ENCODE measurements at places on chromosomes 1 and 21.

GRCh38 chr1:93475681-93476080 lies 27.8 kb downstream of the FNBP1L start:
- DNase-seq, result no peak

DNA sequence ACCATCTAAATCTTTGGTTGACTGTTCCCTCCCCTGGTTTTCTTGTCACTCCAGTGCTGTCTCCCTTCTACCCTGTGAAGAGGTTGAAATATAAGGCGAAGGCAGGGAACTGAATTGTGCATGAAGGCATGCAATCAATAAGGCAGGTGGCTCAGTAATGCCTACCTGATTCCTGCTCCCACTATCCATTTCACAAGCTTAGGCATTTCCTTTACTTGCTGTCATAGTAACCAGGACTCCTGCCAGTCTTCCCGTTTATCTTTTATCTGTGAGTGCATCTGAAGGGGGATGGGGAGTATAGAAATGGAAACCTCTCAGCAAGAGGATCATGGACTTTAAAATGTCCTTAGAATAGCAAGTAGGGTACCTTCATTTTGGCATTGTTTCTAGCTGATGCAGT lies 40.5 kb downstream of the MRPS6 start:
- no peak for DNase-seq

- DNase-seq, result no peak
Observed at GRCh38 chr1:80359666-80360065, 1353.1 kb upstream of the ADGRL4 start.

GRCh38 chr21:15211491-15212133 lies 146.8 kb upstream of the NRIP1 start:
- DNase-seq, result no peak

DNA sequence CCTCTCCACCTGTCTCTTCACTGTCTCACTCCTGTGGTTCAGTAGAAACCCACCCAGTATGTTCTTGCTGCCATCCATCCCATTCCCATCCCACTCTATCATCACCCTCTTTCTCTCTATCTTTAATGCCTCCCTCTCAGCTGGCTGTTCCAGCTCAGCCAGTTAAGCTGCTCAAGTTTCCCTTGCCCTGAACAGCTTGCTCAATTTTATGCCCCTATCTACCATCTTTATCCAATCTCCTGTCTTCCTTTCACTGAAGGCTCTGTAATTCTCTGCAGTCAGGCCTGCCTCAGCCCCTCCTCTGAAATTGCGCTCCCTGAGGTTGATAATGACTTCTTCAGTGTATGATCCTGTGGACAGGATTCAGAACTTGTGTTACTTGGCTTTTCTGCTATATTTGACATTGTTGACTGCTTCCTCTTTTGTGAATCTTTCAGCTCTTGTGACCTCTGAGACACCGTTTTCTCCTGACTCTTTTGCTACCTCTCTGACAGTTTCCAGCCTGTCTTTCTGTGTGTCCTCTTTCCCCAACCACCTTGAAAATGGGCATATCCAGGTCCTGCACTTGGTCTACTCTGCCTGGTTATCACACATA lies 13.9 kb upstream of the BCAR3 start:
- no peak for DNase-seq

DNA sequence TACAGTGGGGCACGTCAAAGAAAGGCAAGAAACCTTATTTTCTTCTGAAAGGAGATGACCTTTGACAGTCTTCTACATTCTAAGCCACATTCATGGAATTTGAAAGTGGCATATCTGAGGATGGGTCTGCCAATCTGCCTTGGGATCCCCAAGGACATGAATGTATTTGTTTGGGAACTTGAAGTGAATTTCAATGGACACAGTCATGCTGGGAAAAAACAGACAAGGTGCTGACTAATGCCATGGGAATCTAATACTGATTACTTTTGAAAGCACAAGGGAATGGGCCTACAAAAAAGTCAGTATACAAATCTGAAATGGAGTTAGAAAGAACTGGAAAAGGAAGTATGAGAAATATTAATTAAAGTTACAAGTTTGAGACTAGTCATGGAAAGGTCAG lies 128.8 kb downstream of the KCNJ6 start:
- no peak for DNase-seq

Data from head of caudate nucleus (tissue), 42 donors.